Upper lobe of left lung (tissue), 6 donors: ENCODE measurements at places on chromosomes 1 and 21. TPM values are rescaled to one million over a fixed set of nuclear protein-coding genes. Genes with fewer than 3 reads are reported as not detected.

Gene SLC50A1
- total RNA-seq: 44.9 TPM

Gene GJB4
- not detected for total RNA-seq

Gene AMY2B
- total RNA-seq: 19.0 TPM

Gene MYOC
- total RNA-seq: 0.33 TPM

Gene TNFAIP8L2
- total RNA-seq: 19.1 TPM

Gene LMX1A
- not detected for total RNA-seq

Gene CLIC6
- total RNA-seq: 9.7 TPM
